Stimulated activated CD4-positive, alpha-beta T cell treated with anti-CD3 and anti-CD28 coated beads, Interleukin-1b, Interleukin-23, amount 100 ng/mL, for 4 hours (primary cell): ENCODE measurements at places on chromosomes 3 and 15.

DNA sequence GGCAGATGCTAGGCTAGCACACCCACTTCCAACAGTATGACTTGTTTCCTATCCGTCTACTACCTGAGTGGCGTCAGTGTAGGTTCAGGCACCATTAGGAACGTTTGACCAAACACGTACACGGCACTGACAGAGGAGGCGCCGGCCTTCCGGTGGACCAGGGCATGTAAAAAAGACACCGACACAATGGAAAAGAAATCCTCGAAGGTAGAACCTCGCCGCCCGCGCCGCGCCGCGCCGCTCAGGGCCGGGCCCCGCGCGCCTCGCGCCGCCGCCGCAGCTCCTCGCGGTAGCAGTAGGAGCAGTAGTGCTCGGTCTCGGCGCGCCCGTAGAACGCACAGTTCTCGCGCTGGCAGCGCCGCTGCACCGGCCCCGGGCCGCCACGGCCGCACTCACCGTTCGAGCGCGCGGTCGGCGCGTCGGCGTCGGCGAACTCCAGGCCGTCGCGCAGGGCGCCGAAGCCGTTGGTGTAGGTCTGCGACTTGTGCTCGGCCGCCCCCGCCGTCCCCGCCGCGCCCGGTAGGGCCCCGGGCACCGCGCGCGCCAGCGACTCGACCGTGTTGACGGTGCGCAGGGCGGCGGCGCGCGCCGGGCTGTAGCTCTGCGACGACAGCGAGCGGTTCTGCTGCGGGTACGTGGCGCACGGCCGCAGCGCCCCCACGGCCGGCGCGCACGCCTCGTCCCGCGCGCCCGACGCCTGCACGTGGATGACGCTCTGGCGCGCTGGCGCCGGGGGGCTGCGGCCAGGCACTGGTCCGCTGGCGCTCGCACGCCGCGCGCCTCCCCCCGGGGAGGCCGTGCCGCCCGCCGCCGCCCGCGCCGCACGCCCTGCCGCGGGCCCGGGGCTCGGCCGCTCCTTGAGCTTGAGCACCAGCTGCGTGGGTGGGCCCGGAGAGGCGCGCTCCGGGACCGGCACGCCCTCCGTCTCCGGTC, 156.7 kb downstream of the KLF13 start:
- DNase-seq, result peak; percentile 47

GRCh38 chr15:83292317-83292716, 7.9 kb upstream of the BNC1 start:
- no peak for DNase-seq

GRCh38 chr15:95280711-95281110, 1049.3 kb downstream of the MCTP2 start:
- no peak for DNase-seq

- DNase-seq, result no peak
Measured at GRCh38 chr15:86572368-86572841, 492.7 kb downstream of the AGBL1 start.

DNA sequence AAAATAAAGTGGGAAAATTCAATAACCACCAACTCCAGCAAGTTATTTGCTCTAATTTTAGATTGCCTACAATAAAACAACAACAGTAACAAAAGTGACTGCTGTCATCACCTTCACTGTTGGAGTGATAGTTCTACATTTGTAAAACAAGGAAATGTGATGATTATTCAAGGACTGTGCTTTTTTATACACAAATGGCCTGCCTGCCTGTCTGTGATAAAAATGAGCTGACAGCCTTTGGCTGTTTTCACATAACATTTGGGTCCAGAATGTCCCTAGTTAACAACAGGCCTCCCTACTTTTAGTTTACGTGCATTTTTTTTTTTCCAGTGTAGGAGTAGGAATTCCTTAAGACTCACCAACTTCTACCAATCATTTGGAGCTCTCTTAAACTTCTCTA, 768.8 kb downstream of the PDCD6IP start:
- no peak for DNase-seq

DNA sequence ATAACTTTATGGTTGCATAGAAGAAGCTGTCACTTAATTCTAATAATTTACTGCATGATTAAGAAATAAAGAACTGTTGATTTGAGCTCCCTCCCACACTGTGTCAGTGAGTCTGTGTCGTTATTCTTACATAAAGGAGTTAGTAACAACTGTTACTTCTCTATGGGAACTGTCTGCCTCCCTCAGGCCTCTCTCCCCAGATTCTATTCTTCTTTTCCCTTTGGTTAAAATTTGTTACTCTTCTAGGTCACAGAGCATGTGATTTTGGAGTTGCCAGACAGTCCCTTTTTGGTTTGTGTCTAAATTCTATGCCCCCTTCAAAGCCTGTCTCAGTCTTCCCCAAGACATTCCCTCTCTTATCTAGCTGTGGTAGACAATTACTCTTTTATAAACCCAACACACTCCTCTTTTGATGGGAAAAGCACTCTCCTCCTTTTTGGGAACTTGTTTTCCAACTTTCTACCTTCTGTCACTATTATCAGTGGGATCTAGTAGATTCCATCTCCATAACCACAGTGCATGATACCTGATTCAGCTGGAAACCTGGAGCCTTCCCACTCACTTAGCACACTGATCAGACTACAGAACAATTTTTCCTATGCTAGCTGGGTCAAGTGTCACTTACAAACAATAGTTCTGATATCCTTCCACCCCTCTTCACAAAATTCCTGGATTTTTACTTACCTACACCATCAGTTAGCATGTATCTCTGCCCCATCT, 422.1 kb upstream of the TGFBR2 start:
- no peak for DNase-seq

DNA sequence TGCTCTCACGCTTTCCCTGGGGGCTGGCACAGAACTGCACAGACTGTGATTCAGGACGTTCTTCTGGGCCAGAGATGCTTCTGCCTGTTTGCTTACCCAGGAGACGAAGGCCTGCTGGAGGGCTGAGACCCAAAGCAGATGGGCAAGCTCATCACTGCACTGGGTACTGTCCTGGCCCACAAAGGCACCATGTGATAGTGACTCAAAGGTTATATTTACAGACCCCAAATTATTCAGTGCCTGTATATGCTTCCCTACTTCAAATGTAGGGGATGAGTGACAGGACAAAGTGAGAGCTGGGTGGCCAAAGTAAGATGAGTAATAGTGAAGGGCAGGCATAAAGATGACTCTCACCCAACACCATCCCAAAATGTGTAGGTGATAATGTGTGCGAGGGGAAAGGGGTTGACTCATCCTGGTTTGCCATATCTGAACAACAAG, 127.4 kb downstream of the WDR76 start:
- DNase-seq, result no peak

DNA sequence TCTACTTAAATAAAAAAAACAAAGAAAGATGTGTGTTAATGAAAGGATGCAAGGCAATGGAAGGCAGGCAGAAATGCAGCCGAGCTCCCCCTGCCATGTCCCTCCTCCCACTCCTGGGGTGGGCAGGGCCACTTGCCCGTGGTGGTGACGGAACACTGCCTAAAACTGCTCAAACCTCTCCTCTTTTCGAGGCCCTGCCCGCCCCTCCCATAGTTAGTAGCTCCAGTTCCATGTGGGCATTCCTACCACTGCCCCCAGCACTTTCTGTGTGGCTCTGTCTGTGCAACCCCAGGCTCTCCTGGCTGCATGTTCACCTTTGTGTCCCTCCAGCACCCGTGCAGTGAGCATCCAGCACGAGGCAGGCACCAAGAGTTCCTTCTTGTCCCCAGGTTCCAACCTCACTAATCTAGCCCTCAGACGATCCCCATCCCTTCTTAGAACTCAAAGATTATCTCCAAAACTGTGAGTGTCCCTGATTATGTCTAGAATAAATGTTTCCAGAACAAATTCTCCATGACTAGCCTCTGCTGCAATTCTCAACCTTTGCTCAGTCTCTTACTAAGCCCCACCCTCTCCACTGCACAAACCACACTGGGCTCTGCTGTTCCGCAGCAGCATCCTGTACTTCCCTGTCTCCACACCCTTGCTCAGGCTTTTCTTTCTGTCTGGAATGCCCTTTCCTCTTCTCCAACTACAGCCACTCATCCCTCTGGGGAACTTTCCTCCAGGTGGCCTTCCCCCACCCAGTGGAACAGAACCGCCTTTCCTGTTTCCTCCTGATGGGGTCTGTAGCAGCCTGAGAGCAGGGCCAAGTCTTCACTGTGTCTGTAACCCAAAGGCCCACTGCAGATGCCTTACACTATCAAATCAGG, 32.6 kb upstream of the SPTBN5 start:
- DNase-seq, result no peak

DNA sequence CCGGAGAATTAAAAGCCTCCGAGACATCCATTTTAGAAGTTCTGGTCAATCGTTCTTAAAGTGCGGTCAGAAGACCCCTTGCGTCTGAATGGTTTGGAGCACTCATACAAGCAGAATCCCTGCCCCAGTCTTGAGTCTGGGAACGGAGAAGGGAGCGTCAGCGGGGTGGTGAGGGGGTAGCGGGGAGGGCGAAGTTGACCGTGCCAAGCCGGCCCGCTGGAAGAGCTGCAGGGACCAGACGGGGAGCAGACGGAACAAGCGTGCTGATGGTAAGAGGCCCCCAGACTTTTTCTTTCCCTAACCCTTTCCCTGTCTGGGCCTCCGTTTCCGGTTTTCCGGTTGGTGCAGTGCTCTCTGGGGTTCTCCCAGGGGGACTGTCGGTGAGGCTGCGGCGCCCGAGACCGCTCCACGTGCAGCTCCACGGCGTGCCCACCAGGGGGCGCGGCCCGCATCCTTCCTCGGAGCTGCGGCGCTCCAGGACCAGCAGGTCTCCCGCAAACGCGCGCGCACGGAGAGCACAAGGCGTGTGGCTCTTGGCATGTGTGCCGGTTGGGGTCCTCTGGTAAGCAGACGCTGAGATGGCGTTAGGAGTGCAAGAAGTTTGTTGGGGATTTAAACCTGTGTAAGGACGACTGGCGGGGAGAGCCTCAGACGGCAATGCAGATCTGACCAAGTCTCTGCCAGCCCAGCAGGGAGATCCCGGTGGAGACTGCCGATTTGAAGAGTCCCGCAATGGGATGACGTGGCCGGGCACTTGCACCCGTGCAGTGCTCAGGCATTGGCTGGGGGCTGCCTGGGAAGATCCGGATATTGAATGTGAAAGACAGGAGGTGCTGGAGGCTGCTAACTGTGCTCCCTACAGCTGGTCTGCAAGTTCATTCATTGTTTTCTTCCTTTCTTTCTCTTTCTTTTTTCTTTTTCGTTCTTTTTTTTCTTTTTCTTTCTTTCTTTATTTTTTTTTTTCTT, 19.2 kb upstream of the CORO2B start:
- peak; percentile 71 for DNase-seq

GRCh38 chr15:38665586-38666305, 101.1 kb upstream of the RASGRP1 start:
- no peak for DNase-seq
